ENCODE measurements at places on chromosomes 5 and 9.

GRCh38 chr9:114476891-114477469 is 28.3 kb downstream of the WHRN start:
- no peak for DNase-seq

DNA sequence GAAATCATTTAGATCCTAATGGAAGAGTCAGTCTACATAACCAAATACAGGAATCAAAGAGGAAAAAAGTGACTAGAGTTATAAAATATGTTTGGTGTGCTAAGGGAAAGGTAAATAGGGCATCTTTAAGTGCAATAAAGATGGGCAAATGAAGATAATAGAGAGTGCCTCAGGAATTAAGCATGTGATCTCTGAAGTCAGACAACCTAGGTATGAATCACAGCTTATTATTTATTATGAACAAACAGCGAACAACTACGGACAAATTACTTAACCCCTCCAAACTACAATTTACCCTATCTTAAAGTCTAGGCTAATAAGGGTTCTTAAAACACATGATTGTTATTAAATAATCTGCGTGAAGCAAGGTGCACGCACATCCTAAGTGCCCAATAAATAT is 910.2 kb upstream of the DMAC1 start:
- no peak for DNase-seq

- no peak for DNase-seq
These were observed 16.9 kb upstream of the ERAP2 start for GRCh38 chr5:96859375-96859774.

DNA sequence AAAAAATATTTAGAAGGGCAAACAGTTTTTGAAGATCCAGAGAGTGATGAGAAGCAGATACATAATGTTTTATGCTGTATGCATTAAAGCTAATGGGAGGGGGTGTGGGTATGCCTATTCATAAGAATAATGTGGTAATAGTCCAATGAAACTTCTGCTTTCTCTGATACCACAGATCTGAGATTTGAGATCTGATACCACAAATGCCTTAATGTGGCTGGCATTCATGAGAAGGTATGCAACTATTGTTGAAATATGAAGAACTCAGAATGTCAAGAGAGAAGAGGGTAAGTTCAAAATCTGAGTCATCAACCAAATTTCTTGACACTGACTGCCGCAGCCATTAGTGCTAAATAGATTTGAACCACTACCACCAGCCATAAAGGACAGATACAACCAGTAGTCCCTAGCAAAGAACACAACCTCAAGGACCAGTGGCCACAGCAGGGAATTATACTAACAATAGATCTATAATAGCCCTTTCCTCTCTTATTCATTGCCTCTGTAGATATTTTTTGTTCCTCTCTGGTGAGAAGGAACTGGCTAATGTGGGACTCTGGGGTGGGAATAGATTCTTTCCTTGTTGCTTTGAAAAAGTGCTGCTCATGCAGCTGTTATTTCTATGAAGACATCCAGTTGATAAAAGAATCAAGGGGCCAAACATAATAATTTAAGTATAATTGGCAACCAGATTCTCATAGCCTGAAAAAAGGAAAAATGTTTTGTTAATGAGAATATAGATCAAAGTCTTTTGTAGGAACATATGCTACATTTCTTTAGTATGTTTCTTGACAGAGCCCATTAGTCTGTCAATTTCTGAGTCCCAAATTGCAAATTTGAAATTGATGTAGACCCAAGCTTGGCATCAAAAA is 256.5 kb upstream of the ZNF608 start:
- DNase-seq, result no peak

- no peak for DNase-seq
These were observed 22.1 kb upstream of the GABBR2 start for GRCh38 chr9:98730871-98731270.

- no peak for DNase-seq
These were observed 65.2 kb downstream of the CRB2 start for GRCh38 chr9:123421186-123421585.

- no peak for DNase-seq
These were observed 31.4 kb downstream of the FAM174A start for GRCh38 chr5:100566382-100567141.

GRCh38 chr5:32776200-32776599 is 65.1 kb downstream of the NPR3 start:
- DNase-seq, result no peak

GRCh38 chr5:97888439-97888838 is 705.4 kb upstream of the RIOK2 start:
- no peak for DNase-seq

DNA sequence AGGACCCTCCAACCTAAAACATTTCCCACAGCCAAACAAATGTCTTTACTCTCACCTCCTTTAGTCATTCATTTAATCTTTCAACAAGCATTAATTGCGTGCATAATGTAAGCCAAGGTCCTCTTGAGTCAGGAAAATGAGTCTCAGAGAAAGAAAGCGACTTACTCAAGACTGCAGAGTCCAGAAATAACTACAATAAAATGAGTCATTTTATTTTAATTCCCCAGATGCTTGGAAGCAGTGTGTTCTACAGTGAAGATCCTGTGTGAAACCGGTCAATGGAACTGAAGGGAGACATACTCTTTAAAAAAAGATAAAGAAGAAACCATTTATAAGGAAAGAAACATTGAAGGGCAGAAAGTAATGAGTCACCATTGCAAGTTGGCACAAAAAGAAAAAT is 513.7 kb downstream of the CDK5RAP2 start:
- DNase-seq, result no peak

DNA sequence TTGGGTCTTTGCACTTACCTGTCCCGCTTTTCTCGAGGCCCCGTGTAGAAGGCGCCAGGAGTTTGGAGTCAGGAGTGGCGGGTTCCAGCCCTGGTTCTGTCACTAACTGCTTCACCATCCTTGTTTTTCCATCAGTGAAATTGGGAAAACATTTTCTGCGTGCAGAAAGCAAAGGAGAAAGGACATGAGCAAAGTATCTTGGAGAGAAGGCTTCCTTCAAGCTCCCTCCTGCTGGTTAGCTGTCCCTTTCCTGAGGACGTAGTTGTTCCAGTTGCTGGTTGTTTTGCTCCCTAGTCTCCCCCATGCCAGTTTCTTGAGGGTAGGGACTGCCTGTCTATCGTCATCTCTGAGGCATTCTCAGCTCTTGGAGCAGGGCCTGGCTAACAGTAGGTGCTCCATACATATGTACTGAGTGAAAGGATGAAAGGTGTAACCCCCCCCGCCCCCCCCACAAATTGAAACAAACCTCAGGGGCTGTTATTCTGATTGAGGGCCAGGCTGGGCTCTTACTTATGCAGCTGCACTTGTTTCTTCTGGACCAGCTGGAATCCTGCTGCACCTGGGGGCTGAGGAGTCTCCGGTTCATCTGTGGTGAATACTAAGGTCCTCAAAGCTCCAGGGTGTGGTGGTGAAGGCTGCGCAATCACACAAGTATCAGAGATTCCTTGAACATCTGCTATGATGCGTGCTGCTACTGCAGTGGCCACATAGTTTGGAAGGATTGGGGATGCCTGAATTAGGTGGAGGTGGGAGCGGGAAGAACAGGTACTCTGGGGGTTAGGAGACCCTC is 1.0 kb downstream of the SMIM3 start:
- DNase-seq, result no peak

- DNase-seq, result no peak
These were observed 139.6 kb downstream of the RASEF start for GRCh38 chr9:82923092-82923911.

DNA sequence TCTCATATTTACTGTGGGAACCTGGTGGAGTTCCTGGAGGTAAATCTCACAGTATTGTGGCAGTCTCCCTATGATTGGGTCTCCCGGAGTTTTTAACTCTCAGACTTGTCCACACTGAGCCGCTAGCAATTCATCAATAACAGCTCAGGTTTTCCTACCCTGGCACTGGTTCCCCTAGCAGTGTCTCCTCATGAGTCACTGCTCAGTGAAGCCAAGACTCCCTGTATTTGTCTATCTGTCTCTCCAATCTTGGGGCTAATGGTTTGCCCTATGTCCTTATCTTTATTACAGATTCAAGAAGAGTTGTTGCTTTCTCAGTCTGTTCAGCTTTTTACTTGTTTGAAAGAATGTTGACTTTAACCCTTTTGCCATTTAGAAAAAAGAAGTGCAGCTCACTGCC is 176.7 kb upstream of the FGF10 start:
- no peak for DNase-seq

- no peak for DNase-seq
These were observed 72.4 kb downstream of the PDZD2 start for GRCh38 chr5:31711363-31711762.

DNA sequence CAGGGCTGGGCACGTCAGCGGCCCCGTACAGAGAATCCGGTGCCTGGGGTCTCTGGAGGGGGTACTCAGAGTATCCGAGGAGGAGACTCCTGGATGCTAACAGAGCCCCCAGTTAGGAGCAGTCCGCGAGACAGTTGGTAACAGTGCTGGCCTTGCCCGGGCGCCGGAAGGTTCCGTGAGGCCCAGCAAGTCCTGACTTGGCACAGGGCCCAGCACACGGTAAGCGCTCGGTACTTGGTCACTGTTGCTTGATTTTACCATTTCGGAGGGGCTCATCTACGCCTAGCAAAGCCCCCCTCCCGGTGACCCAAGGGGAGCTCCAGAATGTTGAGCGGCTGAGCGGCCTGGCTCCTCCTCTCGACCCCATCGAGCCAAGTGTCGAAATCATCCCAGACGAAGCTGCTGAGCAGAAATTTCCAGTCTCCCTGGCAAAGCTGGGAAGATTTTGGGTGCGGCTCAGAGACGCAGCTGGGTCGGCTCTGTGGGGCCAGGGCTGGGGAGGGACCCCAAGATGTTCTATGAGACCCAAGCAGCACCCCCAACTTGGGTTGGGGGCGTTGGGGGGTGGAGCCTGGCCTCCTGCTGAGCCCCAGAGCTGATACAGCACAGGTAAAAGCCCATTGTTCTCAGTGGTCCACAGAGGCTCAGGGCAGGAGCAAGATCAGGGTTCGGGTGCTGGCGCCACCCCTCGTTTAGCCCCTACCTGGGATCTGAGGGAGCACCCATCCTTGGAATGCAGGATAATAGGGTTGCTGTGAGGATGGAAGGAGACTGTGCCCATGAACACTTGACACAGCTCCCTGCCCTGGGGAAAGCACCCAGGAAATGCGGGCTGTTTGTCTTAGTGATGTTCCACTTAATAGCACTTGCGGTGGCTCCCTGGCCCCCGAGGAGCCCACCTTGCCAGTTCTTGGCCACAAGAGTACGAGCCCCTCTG is 137.2 kb downstream of the C9orf50 start:
- DNase-seq, result peak; percentile 47

- no peak for DNase-seq
These were observed 87.7 kb downstream of the PTCH1 start for GRCh38 chr9:95429096-95429495.

DNA sequence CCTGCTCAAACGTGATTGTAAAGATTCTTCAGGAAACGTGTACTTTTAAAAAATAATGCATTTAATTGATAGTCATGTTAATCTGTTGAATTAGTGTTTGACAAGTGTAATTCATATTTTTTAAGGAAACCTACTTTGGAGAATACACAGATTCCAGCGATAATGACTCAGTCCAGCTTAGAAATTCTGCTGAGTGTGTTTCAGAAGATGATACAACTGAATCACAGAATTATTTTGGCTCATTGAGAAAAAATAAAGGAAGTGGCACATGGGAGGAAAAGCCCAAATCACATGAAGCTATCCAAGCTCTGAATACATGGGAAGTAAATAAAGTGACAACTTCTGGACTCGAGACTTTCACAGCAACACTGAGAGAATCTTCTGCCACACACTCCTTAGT is 37.8 kb downstream of the ICE1 start:
- no peak for DNase-seq

DNA sequence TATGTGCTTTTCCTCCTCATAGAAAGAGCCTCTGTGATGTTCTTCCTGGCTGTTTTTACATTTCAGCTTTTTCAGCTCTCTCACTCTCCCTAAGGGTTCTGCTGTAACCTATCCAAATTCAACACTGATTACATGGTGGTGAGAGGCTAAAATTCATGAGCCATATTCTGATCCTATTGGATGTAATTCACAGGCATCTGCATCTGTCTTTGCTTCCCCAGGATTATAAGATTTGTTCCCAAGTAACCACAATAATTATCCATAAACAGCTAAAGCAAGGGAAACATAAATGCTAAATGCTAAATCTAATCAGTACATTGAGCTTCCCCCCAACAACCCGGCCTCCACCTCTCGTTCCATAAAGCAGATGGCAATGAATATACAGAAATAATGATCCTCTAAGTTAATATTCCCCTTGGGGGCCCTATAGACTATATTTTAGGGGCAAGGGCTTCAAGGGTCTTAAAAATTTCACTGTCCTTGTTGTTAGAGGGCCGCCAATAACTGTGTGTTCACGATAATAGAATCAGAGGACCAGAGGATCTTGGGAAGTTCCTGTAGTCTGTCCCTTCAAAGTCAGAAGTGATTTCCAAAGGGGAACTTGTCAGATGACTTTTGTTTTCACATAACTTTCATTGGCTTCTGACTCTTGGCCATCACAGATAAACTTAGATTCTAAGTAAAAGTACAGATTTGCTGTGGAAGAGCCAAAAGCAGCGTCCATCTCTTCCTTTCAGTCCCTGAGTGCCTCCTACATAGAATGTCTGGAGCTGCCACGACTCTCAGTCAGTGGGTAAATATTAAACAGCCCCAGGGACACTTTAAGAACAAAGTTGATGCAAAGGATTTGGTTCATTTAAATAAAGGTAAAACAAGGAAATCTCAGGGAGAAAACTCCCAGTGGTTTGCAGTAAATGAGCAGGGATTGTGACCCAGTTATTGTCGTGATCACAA is 125.6 kb downstream of the ALDH1A1 start:
- DNase-seq, result no peak

DNA sequence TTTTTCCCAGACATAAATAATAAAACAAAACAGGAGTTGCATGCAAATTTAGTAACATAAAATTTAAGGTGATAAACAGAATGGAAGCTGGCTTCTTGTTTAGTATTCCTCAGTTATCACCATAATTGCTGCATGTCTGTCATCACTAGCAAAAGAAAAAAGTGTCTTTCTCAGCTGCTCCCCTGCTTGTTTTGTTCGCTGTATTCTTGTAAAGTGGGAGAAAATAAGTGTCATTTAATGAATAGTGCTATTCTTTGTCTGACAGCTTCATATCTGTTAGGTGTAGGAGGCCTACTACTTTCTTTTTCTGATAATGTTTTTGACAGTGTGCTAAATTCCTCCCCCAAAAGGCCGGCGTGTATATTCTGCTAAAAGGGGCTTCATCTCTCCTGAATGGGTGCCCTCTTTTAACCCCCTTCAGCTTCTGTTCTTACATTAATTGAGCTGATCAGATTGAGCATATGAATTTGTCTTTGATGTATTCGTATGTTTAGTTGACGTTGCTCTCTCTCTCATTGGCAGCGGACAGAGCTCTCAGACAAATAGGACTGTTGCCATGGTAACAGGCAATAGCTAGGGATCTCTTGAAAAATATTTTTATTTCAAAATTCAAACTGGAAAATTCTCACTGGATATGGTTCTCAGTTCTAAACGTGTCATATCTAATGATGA is 303.8 kb downstream of the KIAA0825 start:
- DNase-seq, result no peak

- no peak for DNase-seq
These were observed 146.3 kb downstream of the ERCC6L2 start for GRCh38 chr9:96021551-96022444.

DNA sequence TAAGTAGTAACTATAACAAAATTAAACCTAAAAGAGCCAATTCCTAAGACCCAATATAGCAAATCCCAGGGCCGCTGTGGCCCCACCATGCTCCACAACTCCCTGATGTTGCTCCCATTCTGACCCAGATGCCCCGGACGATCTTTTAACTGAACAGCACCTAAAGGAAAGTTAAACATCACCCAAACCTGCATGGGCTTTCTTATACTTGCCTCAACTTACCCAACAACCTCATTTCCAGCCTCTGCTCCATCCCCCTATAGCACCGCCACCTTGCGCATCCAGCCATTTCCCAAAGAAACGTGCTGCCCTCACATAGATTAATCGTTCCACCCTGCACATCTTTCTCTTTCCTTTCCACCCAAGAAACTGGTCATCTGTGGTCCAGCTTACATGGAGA is 54.6 kb downstream of the ZNF354C start:
- DNase-seq, result no peak

Measured in Peyer's patch (tissue), 4 donors.